Sigmoid colon (tissue), 7 donors: ENCODE measurements at places on chromosomes 5 and 9. TPM values are rescaled to one million over a fixed set of nuclear protein-coding genes. Genes with fewer than 3 reads are reported as not detected.

GRCh38 chr5:1294835-1295649 is at the start of gene TERT:
Gene TERT, minus strand, starts transcription at chr5:1295068. Its CDS starts 79 bp downstream, at chr5:1294989.
- no peak within 1 kb of the TSS for H3K27ac ChIP-seq
- H3K4me1 ChIP-seq, result peaks cover 9% of the 10 kb centered on the region
- no peak within 1 kb of the TSS for H3K4me3 ChIP-seq
- peak; percentile 53 for DNase-seq
- no peaks in the 10 kb centered on the region for H3K36me3 ChIP-seq
- H3K27me3 ChIP-seq, result peaks cover 14% of the 10 kb centered on the region

DNA sequence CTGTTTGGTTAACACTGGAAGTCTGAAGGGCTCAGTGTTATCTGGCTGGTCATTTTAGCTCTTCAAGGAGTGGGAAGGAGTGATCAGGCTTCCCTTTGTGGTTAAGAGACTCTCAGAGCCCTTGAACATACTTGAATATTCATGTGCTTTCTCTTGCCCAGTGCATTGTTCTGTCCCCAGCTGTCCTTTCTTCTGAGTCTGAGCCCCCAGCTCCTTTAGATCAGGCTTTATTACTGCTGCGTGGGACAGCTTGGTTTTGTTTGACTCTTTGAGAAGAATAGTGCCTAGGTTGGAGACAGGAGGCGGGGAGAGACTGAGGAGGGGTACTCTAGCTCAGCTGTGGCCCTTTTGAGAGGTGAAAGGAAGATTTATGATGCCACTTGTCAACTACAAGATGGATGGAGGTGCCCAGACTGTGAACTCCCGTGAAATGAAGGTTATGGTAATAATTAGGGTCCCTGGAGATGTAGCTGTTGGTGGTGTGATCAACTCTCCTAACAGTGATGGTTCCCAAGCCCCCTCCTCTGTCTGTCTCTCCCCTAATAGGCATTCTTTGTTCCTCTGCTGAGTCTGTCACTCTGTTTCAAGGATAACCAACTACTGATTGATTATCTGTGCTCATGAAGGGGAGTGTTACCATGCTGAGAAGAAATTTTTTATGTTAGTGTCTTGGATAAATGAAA is 83.1 kb upstream of the GLRA1 start:
- no peaks in the 10 kb centered on the region for H3K4me1 ChIP-seq
- no peak overlapping the region for H3K4me3 ChIP-seq
- DNase-seq, result no peak
- H3K27me3 ChIP-seq, result no peaks in the 10 kb centered on the region
- H3K36me3 ChIP-seq, result no peaks in the 10 kb centered on the region

- no peak for DNase-seq
- no peaks in the 10 kb centered on the region for H3K4me1 ChIP-seq
- no peaks in the 10 kb centered on the region for H3K27me3 ChIP-seq
- no peak overlapping the region for H3K4me3 ChIP-seq
- no peaks in the 10 kb centered on the region for H3K36me3 ChIP-seq
Measured at GRCh38 chr5:119022017-119022745, 33.8 kb upstream of the DTWD2 start.

DNA sequence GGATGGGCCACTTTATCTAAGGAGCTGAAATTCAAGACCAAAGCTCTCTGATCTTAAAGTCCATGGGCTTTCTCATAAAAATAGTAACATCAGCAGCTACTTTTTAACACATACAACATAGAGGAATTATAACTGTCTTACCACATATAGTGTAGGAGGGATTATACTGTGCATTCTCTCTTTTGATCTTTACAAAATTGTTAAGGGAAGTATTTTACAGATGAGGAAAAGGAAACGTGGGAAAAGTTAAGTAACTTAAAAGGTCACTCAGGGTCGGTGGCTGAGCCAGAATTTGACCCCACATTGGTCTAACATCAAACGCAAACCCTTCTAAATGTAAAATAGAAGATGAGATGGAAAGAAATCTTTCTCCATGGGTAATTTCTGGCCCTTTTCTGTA is 38.4 kb downstream of the ZNF608 start:
- H3K4me1 ChIP-seq, result peaks cover 75% of the 10 kb centered on the region
- no peak for DNase-seq
- no peaks in the 10 kb centered on the region for H3K27me3 ChIP-seq
- H3K36me3 ChIP-seq, result no peaks in the 10 kb centered on the region
- peak overlapping the region; percentile 32 for H3K27ac ChIP-seq

DNA sequence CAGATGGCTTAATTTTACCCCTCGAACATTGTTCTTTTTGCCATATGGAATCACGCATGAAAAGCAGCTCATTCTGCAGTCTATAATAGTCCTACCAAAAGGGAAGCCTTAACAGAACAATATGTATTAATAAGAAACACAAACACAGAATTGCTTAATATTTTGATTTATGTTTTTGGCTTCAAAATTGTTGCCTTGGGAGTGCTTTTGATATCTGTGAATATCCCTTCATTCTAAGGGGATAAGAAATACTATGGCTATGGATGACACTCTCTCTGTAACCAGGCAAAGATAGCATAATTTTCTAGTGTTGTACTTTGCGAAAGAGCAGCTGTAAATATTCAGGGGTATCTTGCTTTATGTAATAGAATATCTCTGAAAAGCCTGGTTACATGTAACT is 26.3 kb upstream of the CFAP95 start:
- no peak for DNase-seq
- H3K27ac ChIP-seq, result no peak overlapping the region
- H3K27me3 ChIP-seq, result no peaks in the 10 kb centered on the region
- H3K4me1 ChIP-seq, result no peaks in the 10 kb centered on the region
- H3K36me3 ChIP-seq, result no peaks in the 10 kb centered on the region

DNA sequence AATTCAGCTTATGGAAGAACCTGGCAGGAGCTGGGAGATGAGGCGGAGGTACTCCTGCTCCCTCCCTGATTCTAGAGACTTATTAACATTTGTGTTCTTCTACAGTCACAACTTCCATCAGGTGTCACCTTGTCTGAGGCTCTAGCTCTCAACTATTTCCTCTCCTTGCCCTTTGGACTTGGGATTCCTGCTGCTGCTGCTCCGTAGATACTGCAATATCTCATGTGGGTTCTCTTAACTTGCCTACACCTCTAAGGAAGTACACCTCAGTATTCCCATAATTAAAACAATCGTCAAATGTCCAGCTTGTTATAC is 21.2 kb downstream of the ANXA1 start:
- DNase-seq, result no peak
- H3K27ac ChIP-seq, result no peak overlapping the region
- H3K27me3 ChIP-seq, result no peaks in the 10 kb centered on the region
- no peaks in the 10 kb centered on the region for H3K4me1 ChIP-seq
- peaks cover 36% of the 10 kb centered on the region for H3K36me3 ChIP-seq
- H3K4me3 ChIP-seq, result no peak overlapping the region

DNA sequence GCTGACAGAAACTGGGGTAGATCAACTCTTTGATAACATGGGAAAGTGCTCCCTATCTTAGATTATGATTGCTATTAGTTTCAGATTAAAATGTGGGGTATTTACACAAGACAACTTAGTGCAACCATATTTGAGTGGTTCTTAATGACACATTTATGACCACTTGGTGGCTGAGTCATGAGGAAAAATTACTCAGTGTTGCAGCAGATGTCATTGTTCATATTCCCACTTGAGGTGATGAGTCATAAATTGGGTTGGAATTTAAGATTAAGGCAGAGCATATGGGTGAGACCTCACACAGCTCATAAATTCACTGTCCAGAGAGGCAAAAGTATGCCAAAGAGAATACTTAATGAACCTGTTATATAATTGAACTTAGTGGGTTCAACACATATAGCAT is 408.3 kb downstream of the DMRT2 start:
- H3K4me3 ChIP-seq, result no peak overlapping the region
- DNase-seq, result no peak
- H3K27ac ChIP-seq, result no peak overlapping the region
- H3K36me3 ChIP-seq, result no peaks in the 10 kb centered on the region
- H3K27me3 ChIP-seq, result no peaks in the 10 kb centered on the region
- no peaks in the 10 kb centered on the region for H3K4me1 ChIP-seq

GRCh38 chr5:150181027-150181426 is 8.8 kb upstream of the SLC6A7 start:
- H3K27me3 ChIP-seq, result no peaks in the 10 kb centered on the region
- no peak overlapping the region for H3K4me3 ChIP-seq
- DNase-seq, result no peak
- no peaks in the 10 kb centered on the region for H3K4me1 ChIP-seq
- H3K36me3 ChIP-seq, result no peaks in the 10 kb centered on the region

DNA sequence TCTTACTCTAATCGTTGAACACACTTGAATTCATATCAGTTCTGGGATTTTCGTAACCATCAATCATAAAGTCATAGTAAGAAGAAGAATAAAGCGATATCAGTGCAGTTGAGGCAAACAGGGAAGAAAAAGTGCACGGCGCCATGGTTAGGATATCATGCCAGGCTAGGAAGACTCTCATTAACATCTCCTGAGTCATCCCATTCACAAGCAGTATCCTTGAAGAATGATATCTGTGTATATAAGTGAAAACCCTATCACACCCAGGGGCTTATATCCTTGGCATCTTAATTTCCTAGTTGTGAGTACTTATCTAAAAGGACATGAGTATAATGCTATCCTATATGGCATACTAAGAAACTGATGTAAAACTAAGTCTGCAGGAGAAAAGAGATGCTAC is 38.6 kb downstream of the NFIB start:
- H3K27me3 ChIP-seq, result no peaks in the 10 kb centered on the region
- no peaks in the 10 kb centered on the region for H3K36me3 ChIP-seq
- no peak overlapping the region for H3K4me3 ChIP-seq
- H3K4me1 ChIP-seq, result peaks cover 74% of the 10 kb centered on the region

DNA sequence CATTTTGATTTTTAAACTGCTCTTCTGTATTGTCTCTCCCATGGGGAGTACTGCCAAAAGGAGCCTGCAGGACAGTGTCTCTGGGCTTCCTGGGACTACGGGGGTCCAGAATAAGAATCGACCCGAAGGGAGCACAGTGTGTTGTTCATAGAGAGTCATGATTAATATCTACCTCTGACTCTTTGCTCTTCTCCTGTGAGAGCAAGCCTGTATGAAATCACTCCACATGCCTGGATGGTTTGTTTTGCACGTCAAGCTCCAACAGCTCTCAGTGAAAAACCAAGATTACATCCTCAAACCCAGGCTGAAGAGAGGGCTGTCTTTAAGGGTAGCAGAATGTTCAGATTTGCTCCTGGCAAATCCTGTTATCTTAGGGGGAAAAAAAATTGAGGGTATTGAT is 1860.0 kb upstream of the WWC1 start:
- H3K27me3 ChIP-seq, result no peaks in the 10 kb centered on the region
- H3K4me3 ChIP-seq, result no peak overlapping the region
- no peak overlapping the region for H3K27ac ChIP-seq
- H3K36me3 ChIP-seq, result no peaks in the 10 kb centered on the region

Gene LRRTM2
- 0.41 TPM for total RNA-seq

Gene MTRR
- total RNA-seq, result 44.4 TPM

Gene MYOT
- 40.0 TPM for total RNA-seq

Gene AKNA
- 18.5 TPM for total RNA-seq
